ENCODE measurements at places on chromosomes 12 and 14.
A peak's percentile ranks its signal among the peaks of the same experiment; 100 is the strongest.

GRCh38 chr12:92134638-92135274, 10.9 kb downstream of the BTG1 start:
- DNase-seq, result no peak

DNA sequence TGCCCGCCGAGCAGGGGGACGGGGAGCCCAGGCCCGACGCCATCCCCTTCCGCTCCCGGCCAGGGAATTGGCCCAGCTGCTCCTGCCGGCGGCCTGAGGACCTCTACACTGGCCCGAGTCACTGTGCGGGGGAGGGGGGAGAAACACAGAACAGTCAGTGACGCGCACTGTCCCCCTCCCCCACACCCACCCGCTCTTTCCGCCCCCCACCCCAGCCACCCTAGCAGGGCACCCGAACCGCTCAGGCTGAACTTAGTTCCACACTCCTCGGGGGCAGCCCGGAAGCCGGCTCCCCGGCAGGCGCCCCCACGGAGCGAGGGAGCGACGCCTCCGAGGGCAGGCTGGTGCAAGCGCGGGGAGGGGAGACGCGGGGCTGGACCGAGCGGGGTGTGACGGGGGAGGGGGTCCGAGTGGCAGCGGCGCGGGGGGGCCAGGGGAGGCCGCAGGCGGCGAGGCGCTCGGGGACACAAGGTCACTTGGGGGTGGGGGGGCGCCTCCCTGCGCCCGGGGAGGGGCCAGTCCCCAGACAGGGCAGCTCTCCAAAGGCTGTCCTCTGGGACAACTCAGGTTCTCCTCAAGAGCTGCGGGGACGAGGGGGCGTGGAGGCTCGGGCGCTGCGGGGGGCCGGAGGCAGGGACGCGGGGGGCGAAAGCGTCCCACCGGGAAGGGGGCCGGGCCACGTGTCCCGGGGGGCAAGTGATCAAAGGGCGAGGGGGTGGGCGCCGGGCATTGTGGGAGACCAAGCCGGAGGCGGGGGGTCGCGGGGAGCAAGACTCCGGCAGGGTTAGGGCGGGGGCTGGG, 648 bp downstream of the CHD4 start:
- peak; percentile 75 for DNase-seq

GRCh38 chr14:93510056-93510455, 79.3 kb downstream of the UNC79 start:
- DNase-seq, result no peak

GRCh38 chr14:75442166-75442565, 14.3 kb downstream of the JDP2 start:
- no peak for DNase-seq
